ENCODE measurements at places on chromosomes 4 and X.
A peak's percentile ranks its signal among the peaks of the same experiment; 100 is the strongest.

DNA sequence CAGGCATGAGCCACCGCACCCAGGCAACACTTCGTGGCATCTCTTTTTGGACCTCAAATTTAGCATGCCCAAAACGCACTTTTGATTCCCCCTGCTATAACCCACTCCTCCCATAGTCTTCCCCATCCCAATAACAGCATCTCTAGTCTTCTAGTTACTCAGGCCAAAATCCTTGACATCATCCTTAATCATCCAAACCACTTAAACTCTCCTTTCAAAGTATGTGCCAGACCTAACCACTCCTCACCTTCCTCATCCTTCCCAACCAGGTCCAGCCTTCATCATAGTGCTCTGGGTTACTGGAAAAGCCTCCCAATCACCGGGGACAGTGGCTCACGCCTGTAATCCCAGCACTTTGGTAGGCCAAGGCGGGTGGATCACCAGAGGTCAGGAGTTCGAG is 41.9 kb downstream of the AFAP1 start:
- DNase-seq = no peak

- no peak for DNase-seq
Observed at GRCh38 chr4:1022051-1022738, 10.8 kb downstream of the FGFRL1 start.

DNA sequence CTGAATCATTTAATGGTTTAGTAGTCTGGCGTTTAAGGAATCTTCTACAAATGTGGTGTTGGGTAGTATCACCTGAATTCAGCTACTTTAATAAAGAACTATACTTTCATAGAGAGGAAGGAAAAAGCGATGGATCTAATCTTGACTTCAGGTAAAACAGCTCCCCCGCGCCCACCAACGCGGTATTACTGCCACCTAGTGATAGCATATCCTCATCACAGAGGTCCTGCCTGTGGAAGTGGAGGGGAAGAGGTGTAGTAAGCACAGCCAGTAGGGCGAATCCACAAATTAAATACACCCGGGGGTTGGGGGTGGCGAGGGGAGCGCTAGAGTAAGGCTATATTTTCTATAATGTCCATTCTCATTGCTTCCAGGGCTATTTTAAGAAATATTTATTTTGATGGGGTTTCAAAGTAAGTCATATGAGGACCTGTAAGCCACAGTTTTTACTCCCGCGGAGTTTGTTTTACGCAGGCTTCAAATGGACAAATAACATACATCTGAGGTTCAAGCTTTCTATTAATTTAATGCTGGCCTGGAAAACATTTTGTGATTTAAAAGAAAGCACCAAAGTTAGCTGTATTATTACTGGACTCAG is 8.3 kb upstream of the DAPP1 start:
- DNase-seq = no peak

- no peak for DNase-seq
Observed at GRCh38 chr4:181613200-181613599, 630.0 kb upstream of the TENM3 start.

GRCh38 chrX:112078606-112079005 is 4.0 kb downstream of the TRPC5 start:
- DNase-seq = no peak

DNA sequence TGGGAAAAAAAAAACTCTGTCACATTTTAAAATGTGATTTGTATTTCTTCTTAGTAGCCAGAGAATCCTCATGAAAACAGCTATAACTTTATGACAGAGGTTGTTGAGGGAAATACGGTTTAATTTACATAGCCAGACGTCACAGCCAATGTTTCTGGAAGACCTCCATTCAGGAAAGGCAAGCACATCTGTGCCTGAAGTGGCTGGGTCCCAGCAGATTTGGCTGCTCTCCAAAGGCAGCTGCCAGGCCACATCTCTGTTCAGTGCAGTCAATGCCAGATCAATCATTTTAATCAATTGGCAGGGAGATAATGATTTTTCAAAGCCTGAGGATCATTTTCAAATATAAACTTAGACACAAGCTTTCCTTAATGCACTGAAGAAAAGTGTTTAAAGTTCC is 86.5 kb upstream of the ZIC3 start:
- no peak for DNase-seq

DNA sequence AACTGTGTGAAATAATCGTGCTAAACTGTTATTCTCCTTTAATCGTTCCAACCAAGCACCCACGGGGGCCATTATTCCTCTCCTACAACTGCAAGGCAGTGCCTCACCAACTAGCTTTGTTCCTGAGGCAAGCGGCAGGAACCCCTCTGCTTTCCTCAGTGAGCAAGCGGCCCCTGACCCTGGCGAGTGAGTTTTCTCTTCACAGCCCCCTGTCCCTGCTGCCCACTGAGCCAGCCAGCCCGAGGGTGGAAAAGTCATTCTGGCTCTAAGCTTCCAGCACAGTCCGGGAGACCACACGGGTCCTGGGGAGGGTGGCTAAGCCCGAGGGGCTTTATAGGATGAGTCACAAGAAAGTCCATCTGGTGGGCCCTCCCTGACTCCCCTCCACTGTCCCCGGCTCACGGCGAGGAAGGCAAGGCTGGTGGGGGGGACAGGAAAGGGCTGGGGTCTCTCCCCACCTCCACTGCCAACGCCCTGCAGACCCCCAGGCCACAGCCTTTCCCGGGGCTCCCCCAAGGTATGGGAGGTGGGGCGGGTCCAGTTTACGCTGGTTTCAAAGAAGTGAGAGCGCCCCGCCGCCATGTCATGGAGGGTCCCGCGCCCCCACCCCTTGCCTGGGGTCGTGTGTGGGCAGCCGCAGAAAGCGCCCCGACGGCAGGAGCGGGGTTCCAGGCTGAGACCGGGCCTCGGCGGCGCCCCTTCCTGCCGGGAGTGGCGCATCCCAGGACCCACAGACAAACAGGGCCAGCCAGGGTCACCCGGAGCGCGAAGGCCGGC is 45.0 kb downstream of the CPLX1 start:
- DNase-seq = no peak

DNA sequence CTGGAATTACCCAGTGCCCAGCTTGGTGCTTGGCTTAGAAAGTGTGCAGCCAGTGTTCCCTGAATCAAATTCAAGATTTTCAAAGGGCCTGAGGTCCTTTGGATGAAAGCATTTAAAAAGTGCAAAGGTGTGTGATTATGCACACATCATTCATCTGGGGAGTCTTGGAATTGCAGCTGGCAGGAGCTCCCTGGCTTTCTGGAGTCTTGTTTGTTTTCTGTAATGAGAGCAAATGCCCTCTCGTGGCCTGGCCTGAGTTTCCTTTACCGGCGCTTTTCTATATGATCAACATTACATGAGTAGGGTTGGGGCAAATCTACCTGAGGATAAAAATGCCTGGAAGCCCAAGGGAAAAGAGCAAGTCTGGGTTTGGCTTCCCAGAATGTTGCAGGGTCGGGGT is 24.6 kb upstream of the SORCS2 start:
- DNase-seq = no peak

- no peak for DNase-seq
Observed at GRCh38 chr4:74942918-74943253, 10.0 kb downstream of the PARM1 start.

DNA sequence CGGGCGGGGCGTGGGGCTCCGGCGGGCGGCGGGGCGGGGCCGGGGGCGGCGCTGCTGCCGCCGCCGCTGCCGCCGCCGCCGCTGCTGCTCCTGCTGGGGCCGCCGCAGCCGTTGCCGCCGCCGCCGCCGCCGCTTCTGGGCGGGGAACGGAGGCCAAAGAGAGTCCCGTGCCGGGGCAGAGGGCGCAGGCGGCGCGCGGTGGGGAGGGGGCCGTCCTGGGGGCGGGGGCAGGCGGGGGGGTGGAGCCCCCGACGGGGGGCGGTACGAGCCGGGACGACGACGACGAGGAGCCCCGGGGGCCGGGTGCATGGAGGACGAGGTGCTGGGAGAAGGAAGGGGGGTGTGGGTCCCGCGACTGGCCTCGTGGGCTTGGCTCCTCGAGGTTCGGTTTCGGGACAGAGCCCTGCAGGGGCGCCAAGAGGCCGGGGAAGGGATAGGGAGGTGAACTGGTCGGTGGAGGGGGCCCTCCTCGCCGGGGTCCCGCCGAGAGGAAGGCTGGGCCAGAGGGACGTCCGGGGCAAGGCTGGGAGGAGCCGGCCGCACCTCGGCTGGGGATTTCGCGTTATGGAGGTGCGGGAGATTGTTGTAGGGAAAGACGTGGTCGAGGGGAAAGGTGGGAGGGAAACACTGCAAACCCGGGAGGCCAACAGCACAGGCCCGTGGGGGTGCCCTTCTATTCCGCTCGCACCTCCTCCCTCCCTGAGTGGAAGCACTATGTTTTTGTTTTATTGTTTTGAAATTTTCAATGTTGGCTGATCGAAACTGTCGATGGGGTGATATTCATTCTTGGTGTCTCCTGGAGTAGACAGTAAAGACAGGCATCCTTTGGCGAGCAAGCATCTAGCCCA is 1.9 kb downstream of the BCORL1 start:
- no peak for DNase-seq

DNA sequence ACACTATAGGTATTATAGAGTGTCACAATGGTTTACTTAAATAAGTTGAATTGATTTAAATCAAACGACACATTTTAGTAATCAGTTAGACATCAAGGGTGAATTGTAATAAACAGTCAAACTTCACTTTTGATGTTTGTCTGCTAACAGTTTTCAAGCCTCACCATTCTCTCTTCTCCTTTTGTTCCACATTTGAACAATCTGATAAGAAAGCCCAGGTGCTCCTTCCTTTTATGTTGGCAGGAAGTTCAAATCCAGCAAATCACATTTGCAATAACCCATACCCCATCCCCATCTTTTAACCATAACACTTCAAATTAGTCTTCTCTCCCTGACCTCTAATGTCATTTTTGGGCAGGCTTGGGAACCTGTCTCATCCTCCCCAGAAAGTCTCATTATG is 63.4 kb upstream of the GC start:
- DNase-seq = no peak

DNA sequence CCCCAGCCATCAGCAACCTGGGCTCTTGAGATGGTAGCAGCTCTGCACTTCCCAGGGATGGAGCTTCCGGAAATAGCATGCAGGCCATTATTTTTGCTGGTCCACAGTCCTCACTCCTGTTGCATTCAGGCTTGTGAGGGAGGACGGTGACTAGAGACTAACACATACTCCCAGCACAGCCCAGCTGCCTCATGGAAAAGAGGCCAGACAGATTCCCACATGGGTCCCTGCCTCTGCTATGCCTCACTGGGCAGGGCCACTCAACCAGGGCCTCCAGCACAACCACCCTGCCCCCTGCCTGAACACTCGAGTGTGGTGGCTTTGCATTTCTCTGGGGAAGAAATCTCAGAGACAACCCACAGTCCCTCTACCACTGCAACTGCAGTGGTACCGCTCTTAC is 1195.1 kb downstream of the PCDH18 start:
- no peak for DNase-seq

DNA sequence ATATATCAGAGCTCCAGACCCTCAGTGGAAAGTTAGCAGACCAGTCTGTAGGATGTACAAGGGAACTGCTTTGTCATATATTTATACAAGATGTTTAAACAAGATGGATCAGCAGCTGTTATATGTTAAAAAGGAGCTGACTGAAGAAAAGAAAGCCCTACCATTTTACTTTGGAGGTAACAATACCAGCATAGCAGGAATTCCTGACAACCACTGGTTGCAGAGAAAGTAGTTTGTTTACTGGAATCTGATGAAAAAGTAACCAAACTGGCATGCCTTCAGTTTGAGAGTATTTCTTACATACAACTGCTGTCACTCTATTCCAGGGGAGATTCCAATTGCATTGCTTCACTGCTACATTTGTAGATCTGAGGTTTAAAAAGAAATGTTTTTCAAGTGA is 49.5 kb upstream of the GABRQ start:
- DNase-seq = no peak

GRCh38 chrX:125327891-125328290 is 8.2 kb downstream of the TEX13C start:
- DNase-seq = no peak

DNA sequence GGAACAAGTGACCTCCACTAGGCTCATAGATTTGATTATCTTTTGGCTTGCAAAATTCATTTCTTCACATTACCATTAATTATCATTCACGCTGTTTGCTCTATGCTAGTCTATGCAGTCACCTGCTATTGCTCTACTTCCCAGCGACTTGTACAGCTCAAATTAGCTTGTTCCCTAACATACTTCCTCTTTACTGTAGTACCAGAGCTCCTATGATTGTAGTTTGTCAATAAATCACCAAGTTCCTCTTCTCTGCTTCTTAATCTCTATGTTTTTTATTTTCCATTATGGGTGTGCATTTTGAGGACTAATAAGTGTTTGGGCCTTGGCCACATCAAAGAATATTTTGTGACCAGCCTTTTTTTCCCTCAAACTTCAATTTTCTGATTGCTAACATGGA is 6.2 kb upstream of the GSPT2 start:
- no peak for DNase-seq

- DNase-seq = peak; percentile 52
Observed at GRCh38 chrX:19682712-19683331, 167.5 kb upstream of the MAP3K15 start.

DNA sequence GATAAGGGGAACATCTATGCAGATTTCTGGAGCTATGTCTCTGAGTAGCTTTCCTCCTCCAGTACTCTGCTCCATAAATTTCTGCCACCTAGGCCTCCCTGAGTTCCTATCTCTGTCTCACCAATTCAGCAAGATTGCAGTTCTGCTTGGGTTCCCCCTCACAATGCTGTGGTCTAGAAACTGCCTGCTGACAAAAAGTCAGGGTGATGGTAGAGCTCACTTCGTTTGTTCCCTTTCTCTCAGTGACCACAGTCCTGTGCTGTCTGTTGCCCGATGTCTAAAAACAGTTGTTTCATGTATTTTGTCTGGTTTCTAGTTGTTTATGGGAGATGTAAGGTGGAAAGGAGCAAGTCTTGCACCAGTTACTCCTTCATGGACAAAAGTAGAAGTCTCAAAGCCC is 41.1 kb downstream of the AMMECR1 start:
- DNase-seq = no peak

- DNase-seq = no peak
Observed at GRCh38 chr4:153950100-153950979, 161.5 kb upstream of the SFRP2 start.

DNA sequence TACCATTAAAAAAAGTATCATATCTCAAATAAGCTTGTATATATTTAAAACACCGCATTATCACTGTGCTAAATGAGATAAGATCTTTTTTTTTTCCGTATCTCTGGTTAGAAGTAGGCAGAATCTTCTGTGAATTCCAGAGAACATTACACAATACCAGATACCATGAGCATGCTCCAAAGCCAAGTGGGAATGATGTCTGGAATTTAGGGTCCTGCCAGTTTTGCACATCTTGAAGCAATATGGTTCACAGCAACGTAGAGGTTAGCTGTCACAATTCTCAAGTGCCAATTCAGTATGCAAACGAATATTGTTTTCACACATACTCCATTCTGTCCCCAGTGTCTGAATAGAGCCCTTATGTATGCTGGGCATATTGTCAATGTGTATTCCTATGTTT is 127.5 kb upstream of the NEIL3 start:
- DNase-seq = no peak
